Suppressor macrophage treated with lipopolysaccharide for 1 hour (primary cell): ENCODE measurements at places on chromosomes 3 and 15.

DNA sequence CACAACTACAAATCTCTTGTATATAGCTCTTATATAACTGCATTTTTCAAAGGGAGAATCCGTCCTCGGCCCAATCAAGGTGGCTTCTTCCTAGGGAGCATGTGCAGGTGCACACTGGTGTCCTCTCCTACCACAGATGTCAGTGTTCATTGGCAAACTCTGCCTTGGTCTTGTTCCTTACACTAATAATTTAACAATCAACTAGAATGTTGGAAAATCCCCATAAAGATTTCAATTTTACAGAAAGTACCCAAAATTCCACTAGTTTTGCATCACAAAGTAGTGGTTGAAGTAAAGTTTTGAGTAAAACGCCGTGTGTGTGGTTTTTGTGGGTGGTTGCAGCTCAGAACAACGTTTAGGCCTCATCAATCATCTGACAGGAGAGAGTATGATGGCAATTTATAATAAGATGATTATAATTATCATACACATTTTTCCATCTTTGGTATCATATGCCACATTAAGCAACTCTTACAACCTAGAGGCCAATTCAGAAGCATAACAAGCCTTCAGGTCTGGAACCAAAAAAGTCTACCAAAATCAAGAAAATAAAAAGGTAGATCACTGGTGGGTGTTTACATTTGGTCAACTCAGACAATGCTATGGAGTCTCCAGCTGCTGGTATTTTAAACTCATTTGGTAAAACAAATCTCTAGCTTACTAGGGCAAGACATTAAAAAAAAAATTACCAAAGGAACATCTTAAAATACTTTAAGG is 128.9 kb upstream of the BHLHE40 start:
- DNase-seq = peak; percentile 57

GRCh38 chr3:128226795-128227395 is 73.6 kb downstream of the EEFSEC start:
- peak; percentile 41 for DNase-seq

DNA sequence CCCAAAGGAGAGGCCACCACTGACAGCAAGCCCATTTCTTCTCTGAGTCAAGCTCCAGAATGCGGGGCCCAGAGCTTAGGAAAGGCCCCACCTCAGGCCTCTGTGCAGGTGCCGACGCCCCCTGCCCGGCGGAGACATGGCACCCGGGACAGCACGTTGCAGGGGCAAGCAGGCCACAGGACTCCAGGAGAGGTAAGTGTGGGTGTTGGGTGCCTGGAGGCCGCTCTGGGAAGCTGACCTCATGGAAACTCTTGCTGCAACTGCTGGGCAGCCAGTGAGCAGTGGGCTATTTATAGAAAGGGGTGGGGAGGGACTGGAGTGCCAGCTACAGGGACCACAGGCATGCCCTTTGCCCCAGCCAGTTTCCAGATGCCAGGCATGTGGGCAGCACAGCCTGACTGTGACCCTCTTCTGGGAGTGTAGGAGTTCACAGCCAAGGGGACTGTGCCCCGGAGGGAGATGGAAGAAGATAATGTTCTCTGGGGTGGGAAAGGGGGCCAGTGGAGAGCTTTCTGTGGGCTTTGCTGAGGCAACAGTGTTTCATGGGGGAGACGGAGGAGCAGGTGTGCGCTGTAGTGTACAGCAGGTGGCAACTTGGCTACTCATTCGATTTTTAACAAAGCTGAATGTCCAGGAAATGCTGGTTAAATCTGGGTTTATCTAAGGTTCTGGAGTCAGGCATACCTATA is 23.7 kb downstream of the ALPK3 start:
- peak; percentile 76 for DNase-seq

DNA sequence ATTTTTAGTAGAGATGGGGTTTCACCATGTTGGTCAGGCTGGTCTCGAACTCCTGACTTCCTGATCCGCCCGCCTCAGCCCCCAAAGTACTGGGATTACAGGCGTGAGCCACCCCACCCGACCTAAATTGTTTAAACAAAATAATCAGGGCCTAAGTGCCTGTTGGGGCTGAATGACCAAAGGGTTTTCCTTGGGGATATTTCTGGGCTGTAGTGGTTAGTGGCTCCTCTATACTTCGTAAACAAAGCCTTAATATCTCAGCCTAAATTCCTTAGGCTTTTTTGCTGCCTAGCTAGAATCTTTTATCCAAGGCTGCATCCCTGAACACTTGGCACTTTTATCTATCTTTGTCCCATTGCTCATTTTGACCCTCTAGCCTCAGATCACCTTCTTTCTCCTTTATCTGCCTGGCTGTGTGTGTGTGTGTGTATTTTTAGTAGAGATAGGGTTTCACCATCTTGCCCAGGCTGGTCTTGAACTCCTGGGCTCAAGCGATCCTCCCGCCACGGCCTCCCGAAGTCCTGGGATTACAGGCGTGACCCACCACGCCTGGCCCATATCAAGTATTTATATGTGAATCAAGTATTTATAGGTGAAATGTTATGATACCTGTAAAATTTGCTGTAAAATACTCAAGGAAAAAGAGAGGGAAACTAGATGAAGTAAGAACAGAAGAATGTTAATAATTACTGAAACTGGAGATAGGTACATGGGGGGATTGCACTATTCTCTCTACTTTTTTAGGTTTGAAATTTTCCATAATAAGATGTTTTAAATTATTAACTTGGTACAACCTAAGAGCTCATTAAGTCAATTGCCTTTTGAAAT is 1.8 kb downstream of the NUSAP1 start:
- DNase-seq = no peak

DNA sequence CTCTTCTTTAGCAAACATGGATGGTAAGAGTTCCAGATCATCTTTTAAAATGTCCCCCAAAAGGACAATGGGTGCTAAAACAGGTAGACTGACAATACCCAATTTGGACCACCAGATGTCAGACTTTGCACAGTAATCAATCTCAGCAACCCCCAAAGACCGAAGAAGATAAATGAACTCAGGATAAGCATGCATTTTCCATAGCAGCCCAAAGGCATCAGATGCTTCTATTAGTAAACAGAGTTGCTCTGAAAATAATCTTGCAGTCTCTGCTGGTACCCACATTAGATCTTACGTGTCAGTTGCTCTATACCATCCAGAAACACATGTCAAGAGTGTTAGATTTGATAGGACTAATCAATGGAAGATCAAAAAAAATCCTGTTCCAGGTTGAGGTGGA is 20.6 kb downstream of the MYH15 start:
- peak; percentile 67 for DNase-seq

DNA sequence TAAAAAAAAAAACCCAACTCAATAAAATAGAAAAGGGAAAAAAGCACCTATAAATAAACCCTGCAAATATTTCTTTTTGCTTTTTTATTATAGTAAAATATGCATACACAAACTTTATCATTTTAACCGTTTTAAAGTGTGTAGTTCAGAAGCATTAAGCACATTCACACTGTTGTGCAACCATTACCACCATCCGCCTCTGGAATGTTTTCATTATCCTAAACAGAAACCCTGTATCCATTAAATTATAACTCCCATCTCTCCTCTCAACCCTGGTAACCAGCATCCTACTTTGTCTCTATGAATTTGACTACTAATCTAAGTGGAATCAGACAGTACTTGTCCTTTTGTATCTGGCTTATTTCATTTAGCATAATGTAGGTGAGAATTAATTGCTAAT is 15.0 kb downstream of the CDCP1 start:
- no peak for DNase-seq

DNA sequence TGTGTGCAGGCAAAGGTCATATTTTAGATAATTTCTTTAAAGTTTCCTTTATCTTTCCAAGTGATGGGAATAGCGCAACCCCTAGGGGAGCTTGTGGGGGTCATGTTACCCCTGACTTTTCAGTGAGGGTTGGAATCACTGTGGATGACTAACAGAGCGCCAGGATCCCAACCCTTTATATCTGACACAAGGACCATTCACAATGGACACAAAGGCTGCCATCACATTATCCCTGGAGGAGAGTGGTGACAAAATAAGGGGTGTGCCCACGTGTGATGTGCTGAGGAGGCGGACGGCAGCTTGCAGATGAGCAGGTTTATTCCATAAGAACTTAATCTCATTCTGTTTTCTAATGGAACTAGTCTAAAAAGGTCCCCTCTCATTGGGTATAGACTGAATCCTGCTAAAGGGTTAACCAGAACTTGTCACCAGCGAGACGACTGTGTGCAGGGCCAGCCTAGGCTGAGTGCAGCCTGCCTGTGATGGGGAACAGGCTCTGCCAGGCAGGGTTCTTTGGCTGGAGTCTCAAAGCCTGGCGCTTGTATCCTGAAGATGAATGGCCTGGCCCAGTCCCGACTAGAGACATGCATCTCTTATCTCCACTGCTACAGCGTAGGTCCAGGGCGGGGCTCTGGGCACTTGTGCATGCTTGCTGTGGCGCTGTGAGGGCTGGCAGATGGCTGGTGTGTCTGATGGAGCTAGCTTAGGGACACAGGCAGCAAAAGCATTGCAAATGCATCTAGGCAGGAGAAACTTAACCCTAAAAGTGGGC is 50.2 kb downstream of the CHDH start:
- no peak for DNase-seq

GRCh38 chr3:139564294-139564861 is 24.8 kb upstream of the RBP1 start:
- peak; percentile 55 for DNase-seq

DNA sequence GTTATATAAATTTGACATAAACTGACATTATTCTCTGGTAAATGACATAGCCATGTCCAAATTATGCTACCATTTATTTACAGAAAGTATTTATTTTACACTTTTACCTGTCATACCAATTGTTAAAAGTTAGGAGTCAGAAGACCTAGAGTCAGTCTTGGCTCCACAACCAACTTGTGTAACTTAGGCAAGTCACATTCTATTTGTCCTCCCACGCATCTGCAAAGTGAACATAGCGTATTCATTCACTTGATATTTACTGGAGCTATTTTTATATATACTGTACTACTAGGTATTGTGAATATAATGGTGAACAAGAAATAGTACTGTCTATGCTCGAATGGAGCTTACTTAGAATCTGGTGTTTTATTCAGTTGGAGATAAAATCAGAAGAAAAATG is 78.7 kb downstream of the ZNF280D start:
- DNase-seq = no peak

GRCh38 chr15:88620995-88621772 is at the start of gene AEN:
AEN (plus strand) TSS chr15:88621340; CDS start chr15:88626210, 4,870 bp downstream.
- DNase-seq = peak; percentile 98

- DNase-seq = peak; percentile 97
Measured at GRCh38 chr3:13009132-13009945, 63.9 kb downstream of the IQSEC1 start.

DNA sequence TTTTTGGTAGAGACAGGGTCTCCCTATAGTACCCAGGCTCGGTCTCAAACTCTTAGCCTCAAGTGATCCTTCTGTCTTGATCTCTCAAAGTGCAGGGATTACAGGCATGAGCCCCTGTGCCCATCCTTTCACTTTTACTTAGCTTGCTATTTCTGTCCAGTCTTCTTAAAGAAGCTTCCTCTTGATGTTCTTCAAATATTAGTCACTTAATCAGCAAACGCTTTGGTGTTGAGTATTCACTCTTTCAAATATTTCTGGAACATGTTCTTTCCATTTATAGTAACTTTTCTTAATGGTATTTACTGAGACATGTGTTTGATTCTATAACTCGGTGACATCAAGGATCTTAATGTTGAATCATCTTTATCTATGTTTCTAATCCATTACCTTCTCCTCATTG is 122.1 kb downstream of the CNTN6 start:
- DNase-seq = no peak

- DNase-seq = no peak
Measured at GRCh38 chr3:44232407-44232806, 9.3 kb upstream of the TOPAZ1 start.

GRCh38 chr3:4038351-4038750 is 239.1 kb downstream of the LRRN1 start:
- no peak for DNase-seq

DNA sequence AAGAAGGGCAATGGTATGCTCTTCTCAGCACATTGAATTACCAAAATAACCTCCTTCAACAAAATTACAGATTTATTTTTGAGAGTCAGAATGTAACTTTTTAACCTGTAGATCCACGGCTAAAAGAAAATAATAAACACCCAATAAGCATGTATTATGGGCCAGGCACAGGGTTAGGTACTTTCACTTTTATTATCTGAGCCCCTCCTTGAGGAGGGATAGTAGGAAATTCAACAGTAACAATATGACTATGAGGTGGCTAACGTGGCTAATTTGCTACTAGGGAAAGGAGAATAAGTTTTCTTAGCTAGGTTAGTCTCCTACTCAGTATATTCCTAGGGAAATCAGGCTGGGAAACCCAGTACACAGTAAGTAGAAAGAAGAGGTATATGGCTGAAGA is 306.9 kb downstream of the GAP43 start:
- DNase-seq = no peak

DNA sequence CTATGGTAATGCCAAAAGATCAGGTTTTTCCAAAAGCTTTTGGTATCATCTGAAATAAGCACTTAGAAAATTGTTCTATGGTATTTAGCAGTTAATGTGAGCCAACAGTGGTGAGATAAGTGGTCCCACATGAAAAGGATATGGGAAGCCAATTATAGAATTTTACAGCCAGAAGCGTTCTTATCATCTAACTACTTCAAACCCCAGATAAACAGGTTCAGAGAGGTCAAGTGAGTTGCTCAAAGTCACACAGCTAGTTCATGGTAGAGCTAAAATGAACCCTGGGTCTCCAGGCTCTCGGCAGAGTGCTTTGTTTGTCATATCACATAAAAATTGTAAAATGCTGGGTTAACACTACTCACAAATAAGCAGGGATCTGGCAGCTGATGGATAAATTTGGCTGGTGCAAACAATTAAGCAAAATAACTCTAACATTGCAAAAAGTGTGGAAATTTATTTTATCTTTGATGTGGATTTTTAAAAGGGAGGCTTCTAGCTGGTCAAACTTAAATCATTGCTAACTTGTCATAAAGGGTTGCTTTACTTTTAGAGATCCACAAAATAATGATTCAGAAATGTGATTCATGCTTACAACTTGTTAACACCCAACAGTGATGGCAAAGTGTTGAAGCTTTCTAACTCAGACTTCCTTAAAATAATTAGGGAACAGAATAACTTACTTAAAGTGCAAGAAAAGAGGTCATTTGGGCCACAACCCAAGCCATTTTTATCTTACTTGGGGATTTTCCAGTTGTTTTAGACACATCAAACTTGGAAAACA is 202.8 kb upstream of the TBC1D5 start:
- DNase-seq = peak; percentile 48

- DNase-seq = no peak
Measured at GRCh38 chr15:37096558-37097143, 3.7 kb downstream of the MEIS2 start.

- no peak for DNase-seq
Measured at GRCh38 chr3:157543501-157544035, 40.4 kb upstream of the VEPH1 start.
